ENCODE measurements at places on chromosomes 11 and 22.
A peak's percentile ranks its signal among the peaks of the same experiment; 100 is the strongest.

GRCh38 chr22:43848366-43849171, 13.7 kb downstream of the SULT4A1 start:
- DNase-seq, result no peak

- DNase-seq, result no peak
Measured at GRCh38 chr22:26673486-26673885, 16.1 kb downstream of the MIAT start.

- DNase-seq, result no peak
Measured at GRCh38 chr11:96114178-96115064, 190.5 kb upstream of the MTMR2 start.

DNA sequence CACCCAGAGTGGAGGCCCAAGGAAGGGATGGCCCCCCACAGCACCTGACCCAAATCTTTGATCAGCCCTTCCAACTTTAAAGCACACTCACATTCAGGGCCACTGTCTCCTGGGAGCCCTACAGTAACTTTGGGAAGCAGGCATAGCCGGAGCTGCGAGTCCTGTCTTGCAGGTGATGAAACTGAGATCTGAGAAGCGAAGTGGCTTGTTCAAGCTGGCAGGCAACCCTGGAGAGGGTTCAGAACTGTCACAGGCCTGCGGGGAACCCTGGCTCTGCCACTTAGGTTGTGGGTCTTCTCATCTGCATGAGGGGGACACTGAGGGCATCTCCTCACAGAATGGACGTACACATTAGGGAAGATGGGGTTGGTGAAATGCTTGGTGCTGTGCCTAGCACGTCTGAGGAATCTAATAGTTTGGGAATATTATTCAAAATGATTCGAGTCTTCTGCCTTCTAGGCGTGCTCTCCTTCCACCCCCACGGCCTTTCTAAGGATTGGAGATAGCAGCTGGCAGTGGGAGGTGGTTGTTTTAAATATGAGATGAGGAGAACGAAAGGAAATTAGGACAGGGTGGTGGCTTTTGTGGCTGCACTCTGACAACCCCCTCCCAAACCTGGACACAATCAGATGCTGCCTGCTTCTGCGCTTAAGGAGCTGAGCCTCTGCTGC, 18.8 kb upstream of the SUN2 start:
- DNase-seq, result no peak

- no peak for DNase-seq
Measured at GRCh38 chr11:40227730-40228129, 1231.7 kb downstream of the LRRC4C start.

GRCh38 chr11:16226245-16226644, 130.1 kb downstream of the SOX6 start:
- DNase-seq, result no peak

- peak; percentile 85 for DNase-seq
Measured at GRCh38 chr11:69442012-69442806, 39.3 kb upstream of the LINC01488 start.

- peak; percentile 91 for DNase-seq
Measured at GRCh38 chr11:119493712-119494111, 70.7 kb upstream of the THY1 start.

- no peak for DNase-seq
Measured at GRCh38 chr11:57269571-57270021, 32.5 kb upstream of the APLNR start.

- no peak for DNase-seq
Measured at GRCh38 chr11:126029805-126030204, 32.9 kb downstream of the CDON start.

DNA sequence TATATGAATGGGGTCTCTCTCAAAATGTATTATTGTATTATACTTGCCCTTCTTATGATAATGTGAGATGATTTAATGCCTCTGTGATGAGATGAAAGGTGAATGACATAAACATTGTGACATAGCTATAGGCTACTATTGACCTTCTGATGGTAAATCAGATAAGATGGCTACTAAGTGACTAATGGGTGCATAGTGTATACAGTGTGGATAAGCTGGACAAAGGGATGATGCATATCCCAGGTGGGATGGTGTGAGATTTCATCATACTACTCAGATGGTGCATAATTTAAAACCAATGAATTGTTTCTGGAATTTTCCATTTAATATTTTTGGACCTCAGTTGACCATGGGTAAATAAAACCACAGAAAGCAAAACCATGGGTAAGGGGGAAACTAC, 243.5 kb downstream of the SBF2 start:
- DNase-seq, result no peak

All from islet precursor cell (in vitro differentiated cells).